ENCODE measurements at places on chromosomes 2 and 18.
A peak's percentile ranks its signal among the peaks of the same experiment; 100 is the strongest.

- no peak for DNase-seq
These were observed 6.3 kb upstream of the GAL3ST2 start for GRCh38 chr2:241770185-241770935.

DNA sequence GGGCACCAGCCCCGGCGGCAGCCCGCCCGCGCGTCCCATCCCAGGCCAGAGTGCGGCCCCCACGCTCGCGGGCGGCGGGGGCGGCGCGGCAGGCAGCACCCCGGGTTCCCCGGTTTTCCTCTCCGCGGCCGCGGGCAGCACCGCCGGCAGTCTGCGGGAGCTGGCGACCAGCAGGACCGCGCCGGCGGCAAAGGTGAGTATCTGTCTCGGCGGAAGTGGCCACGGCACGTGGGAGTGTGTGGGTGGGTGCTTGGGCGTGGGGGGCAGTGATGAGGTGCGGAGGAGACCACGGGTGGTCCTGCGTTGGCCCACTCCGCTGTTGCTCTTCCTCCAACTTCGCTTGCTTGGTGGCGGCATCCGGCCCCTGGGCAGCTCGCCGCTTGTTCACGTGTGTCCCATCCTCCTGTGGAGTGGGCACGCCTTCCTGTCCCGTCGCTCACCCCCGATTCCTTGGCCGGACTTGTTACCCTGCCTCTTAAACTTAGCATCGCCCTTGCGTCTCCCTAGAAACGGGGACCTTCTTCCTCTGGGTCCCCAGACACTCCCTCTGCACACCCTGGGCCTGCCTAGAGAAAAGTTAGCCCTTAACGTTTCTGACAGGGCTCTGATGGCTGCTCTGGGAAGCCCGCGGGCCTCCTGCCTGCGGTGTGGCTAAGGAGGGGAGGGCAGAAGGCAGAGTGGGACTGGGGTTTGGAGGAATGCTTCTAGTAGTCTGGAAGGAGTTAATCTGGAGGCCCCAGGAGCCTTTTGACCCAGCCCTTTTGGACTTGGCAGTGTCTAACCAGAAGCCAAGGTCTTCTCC, 1.1 kb downstream of the SH3RF3 start:
- DNase-seq, result peak; percentile 30

DNA sequence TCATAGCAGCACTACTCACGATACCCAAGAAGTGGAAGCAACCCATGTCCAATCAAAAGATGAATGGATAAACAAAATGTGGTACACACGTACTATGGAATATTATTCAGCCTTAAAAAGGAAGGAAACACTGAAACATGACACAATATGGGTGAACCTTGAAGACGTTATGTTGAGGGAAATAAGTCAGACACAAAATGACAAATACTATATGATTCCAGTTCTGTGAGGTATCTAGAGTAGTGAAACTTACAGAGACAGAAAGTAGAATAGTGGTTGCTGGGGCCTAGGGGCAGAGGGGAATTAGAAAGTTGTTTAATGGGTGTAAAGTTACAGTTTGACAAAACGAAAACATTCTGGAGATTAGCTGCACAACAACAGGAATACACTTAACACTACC, 24.7 kb downstream of the TLK1 start:
- DNase-seq, result no peak

DNA sequence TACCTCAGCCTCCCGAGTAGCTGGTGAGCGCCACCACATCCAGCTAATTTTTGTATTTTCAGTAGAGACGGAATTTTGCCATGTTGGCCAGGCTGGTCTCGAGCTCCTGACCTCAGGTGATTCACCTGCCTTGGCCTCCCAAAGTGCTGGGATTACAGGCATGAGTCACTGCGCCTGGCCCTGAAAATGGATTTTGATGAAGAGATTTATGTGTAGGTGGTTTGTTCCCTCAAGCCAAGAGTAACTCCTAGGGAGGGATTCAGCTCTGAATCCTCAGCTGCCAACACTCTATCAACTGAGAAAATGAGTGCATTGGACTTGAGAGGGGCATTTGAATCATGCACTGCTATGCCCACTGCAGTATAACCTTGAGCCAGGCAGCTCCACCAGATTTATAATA, 17.5 kb upstream of the LIPG start:
- DNase-seq, result no peak

- DNase-seq, result no peak
These were observed 52.4 kb downstream of the BCL2 start for GRCh38 chr18:63266888-63267790.

GRCh38 chr2:177355874-177356273, 36.7 kb upstream of the AGPS start:
- no peak for DNase-seq

DNA sequence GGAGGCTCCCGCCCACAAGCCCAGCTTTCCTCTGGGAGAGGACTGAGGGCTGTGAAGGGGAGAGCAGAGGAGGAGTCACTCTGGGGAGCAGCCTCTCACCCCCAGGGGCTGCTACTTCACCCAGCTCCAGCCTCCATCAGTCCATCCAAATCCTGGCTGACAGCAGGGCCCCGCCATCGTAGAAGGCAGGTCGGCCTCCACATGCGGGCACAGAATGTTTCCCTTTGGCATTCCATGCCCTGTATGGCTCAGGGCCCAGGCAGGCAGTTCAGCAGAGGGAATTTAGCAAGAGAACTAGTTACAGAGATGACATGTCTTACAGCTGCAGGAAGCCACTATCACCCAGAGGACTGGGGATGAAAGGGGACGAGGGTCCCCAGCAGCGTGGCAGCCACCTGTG, 6.4 kb upstream of the ODC1 start:
- no peak for DNase-seq

DNA sequence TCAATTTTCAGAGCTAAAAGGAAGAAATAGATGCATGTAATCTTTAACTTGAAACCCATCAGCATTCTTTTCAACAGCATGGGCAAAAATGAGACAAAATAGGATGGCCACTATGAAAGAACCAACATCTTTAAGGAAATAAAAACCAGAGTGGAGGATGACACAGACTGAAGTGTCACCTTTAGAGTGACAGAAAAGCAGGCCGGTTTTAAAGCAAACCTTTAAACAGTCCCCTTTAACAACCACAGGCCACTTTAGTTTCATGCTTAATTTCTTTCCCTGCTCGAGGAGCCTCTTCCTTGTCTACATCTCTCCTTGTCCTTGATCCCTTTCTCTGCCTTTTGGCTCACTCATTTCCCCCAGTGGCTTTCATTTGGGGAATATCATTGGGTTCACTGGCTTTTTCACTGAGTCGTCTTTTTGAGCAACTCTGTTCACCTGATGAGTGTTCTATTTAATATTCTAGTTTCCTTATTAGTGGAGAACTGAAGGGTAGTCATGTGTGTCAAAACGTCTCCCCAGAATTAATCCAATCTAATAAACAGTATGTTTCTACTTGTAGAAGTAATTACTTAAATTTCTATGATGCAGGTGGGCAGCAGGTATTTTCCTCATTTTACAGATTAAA, 72.5 kb downstream of the DOCK10 start:
- DNase-seq, result no peak

- no peak for DNase-seq
These were observed 166.2 kb downstream of the TCF4 start for GRCh38 chr18:55421615-55422419.

DNA sequence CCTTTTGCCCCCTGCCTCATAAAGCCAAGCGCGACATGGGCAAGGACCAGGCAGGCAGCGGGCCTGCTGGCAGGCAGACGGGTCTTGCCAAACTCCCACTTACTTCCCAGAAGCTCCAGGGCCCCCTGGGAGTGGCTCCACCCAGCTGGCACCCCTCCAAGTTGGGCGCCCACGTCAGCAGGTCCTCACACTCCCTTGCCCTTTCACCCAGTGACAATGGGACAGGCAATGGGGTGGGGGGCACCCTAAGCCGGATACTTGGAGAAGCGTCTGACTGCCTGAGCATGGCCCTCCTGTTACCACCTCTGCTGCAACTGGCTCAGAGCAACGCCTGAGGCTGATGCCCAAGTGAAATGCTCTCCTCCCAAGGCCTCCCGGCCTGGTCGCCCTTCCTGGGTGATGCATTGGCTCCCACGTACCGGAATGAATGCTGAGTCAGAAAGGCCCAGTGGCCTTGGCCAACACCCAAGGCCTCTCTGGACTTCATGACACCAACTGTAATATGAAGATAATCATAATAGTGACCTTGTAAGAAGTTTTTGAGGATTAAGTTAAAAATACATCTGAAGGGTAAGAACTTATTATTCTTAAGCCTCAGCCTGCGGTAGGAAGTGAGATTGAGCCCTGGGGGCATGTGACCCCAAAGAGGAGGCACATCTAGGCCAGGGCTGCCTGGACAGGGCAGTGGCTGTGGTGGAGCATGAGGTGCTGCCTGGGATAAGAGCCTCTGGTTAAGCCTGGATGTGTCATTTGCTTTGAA, 31.6 kb downstream of the KCNK3 start:
- no peak for DNase-seq

- DNase-seq, result no peak
These were observed 163.2 kb upstream of the KLF7 start for GRCh38 chr2:207328944-207329386.

DNA sequence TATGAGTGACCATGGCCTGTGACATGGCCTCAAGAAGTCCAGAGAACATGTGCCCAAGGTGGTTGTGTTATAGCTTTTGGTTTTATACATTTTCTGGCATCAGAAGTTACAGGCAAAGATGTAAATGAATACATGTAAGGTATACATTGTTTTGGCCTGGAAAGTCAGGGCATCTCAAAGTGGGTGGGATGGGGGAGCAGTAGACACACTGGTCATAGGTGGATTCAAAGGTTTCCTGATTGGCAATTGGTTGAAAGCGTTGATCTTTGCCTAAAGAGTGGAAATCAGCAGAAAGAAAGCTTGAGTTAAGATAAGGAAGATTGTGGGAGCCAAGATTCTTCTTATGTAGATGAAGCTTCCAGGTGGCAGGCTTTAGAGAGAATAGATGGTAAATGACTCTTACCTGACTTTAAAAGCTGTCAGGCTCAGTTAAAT, 62.1 kb upstream of the DYNAP start:
- no peak for DNase-seq

DNA sequence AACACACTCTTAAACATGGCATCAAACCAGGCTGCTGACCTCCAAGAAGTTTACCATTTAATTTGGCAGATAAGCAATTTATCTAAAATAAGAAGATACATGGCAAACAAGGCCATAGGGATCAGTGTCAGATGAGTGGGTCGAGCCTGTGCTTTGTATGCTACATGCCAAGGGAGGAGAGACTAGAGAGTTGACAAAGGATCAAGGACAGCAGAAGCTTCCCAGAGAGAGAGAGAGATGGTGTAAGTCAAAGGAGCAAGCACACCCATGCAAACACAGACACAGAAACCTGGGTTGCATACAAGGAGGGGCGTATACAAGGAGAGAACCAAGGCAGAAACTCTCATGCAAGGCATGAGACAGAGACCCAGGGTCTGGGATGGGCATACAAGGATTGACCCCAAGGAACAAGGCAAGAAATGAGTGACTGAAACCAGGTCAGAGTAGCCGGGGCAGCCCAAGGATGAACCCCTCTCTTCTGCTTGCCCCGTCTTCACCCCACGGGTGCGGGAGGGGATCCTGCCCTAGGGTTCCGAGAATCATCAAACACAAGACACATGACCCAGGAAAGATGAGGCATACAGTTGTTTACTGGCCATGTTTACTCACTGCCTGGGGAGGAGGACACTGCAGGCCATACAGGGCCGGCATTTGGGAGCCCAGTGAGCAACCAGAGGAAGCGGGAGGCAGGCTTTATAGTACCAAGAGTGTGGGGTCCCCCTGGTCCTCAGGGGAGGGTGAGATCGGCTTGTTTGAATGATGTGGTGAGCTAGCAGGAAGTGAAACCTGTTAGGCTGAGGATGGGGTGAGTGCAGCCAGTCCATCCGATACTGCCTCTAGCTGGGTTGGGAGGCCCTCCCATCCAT, 529.2 kb upstream of the ID2 start:
- DNase-seq, result no peak

DNA sequence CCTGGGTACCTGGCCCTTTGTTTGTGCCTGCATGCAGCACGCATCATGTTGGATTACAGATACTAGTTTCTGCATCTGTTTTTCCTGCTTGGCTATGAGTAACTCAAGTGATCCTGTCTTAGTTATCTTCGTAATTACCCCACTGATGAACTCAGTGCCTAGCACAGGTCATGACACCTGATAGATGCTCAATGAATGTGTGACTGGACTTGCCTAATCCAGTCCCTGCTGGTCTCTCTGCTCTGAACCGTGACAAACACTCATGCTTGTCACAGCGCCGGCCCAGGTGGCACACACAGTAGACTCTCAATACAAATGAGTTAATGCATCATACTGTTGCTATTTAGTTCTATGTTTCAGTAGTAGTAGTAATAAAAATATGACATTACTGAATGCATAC, 31.2 kb upstream of the NTSR2 start:
- no peak for DNase-seq

GRCh38 chr2:148221166-148221565, 200.3 kb downstream of the MBD5 start:
- no peak for DNase-seq

DNA sequence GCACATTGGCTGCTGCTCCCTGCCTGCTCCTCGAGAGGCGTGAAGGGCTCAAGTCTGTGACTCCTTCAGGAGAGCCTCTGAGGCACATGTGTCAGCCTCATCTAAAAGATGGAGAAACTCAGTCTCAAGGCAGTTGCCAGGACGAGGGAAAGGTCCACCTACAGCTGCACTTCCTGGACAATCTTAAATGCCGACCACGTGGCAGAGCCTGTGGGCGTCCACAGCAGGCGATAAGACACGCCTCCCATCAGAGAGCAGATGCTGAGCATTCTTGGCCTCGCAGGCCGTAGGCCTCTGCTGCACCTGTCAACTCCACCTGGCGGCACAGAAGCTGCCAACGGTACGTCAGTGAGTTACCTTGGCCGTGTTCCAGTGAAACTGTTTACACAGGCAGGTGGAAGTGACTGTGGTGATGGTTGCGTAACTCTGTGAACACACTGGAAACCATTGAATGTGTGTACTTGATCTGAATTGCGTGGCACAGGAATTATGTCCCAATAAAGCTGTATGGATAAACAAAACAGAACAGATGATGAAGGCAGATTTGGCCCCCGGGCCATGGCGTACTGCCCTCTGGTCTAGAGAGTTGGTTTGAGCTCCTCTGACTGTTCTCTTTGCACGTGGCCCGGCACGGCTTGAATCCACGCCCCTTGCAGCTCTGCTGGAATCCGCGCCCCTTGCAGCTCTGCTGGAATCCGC, 114.5 kb downstream of the RNF144A start:
- no peak for DNase-seq

GRCh38 chr18:77547757-77548156, 298.1 kb downstream of the GALR1 start:
- DNase-seq, result no peak

DNA sequence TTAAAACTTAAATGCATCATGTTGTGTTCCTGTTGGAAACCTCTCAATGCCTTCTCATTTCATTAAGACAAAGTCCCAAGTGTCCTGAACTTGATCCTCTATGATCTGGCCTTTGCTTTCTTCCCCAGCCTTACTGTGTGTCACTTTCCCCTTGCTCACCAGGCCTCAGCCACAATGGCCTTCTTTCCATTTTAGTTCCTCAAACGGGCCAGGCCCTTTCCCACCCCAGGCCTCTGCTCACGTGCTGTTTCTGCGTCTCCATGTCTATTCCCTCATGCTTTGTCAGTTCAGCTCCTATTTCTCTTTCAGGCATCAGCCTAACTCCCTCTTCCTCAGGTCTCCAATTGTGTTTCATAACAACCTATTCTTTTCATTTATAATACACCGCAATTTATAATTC, 19.5 kb downstream of the CXCR4 start:
- DNase-seq, result no peak

GRCh38 chr2:237904831-237905599, 45.6 kb downstream of the RAMP1 start:
- peak; percentile 24 for DNase-seq

All from stimulated activated CD4-positive, alpha-beta T cell treated with anti-CD3 and anti-CD28 coated beads, Interleukin-2, amount 100 ng/mL, for 24 hours (primary cell).